Vagina (tissue), 2 donors: ENCODE measurements at places on chromosomes 7 and 10. TPM values are rescaled to one million over a fixed set of nuclear protein-coding genes. Genes with fewer than 3 reads are reported as not detected.

GRCh38 chr7:20651960-20652544 is 36.6 kb downstream of the ABCB5 start:
- H3K27ac ChIP-seq, result no peak overlapping the region
- H3K4me3 ChIP-seq, result no peak overlapping the region
- no peaks in the 10 kb centered on the region for H3K36me3 ChIP-seq
- DNase-seq, result no peak
- no peaks in the 10 kb centered on the region for H3K4me1 ChIP-seq
- no peaks in the 10 kb centered on the region for H3K27me3 ChIP-seq

DNA sequence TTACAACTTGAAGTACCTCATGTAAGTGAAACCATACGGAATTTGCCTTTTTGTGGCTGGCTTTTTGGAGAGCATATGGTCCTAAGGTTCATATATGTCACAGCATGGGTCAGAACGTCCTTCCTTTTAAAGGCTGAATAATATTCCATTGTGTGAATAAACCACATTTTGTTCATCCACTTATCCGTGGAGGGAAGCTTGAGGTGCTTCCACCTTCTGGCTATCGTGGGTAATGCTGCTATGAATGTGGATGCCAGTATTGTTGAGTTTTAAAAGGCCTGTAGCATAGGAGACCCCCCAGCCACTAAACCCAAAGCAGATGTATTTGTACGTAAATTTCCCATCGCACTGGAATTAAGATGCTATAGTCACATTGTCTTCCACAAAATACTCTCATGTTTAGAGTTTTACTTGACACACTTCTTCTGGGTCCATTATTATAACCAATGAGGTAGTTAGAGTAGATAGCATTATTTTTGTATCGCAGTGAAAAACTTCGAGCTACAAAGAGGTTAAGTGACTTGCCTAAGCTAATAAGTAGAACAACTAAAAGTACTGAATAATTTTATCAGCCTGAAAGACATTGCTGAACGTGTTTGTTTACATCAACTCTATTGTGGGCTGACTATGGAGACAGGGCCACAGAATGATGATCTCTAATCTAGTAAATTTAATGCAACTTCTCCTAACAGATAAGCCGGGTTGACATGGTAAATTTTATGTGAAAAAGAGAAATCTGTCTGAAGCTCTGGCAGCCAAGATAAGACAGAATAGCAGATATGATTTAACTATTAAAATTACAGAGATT is 183.0 kb upstream of the CTBP2 start:
- no peaks in the 10 kb centered on the region for H3K4me1 ChIP-seq
- DNase-seq, result no peak
- no peak overlapping the region for H3K4me3 ChIP-seq
- no peaks in the 10 kb centered on the region for H3K36me3 ChIP-seq

LOXL4 gene
- 5.2 TPM for total RNA-seq

DNA sequence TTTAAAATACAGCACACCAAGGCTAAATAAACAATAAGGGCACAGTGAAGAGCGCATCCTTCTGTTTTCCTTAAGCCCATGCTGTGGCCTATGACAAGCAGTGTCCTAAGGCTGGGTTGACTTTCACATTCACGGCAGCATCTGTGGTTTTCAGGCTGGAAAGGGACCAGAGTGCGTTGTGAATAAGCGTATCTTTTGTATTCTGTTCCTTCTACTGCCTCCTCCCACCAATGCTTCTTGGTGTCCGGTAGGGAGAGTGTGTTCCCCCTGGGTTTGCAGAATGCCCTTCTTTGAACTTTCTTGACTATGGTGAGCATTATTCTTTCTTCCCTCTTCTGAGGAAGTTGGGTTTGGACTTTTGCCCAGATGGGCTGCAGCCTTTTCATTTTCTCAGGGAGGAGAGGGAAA is 73.6 kb downstream of the ABCA13 start:
- no peak overlapping the region for H3K4me3 ChIP-seq
- DNase-seq, result no peak
- H3K27me3 ChIP-seq, result no peaks in the 10 kb centered on the region
- no peaks in the 10 kb centered on the region for H3K4me1 ChIP-seq
- no peak overlapping the region for H3K27ac ChIP-seq
- H3K36me3 ChIP-seq, result no peaks in the 10 kb centered on the region

DNA sequence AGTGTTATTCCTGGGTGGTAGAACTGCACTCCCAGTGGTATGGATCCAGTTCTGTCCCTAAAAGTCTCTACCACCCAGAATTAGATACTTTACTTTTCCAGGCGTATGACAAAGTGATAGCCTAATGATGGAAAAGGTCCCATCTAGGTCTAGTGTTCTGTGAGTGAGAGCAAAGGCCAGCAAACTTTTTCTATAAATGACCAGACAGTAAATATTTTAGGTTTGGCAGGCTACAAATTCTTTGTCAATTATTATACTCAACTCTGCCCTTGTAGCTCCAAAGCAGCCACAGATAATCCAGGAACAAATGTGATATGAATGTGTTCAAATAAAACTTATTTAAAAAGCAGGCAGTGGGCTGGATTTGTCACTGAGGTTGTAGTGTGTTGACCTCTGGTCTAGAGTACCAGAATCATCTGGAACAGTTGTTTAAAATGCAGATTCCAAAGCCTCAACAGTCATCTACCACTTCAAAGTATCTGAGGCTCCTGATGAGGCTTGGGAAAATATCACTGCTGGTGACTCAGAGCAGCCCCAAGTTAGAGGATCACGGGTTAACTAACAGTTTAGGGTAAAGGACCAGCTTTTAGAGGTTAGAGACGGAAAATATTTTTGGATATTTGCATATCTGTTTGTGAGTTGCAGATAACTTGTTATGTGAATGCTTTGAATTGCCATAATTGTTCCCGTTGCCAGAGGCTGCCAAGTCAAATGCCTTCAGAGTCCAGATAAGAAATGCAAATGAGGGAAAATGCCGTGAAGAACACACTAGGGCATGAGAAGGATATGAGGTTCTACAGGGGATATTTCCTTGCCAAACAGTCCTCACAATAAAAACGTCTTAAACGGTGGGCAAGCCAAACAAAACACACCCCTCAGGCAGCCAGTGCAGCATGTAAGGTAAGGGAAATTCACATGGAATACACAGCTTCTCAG is 19.4 kb downstream of the NRAP start:
- H3K27ac ChIP-seq, result no peak overlapping the region
- DNase-seq, result no peak
- peaks cover 9% of the 10 kb centered on the region for H3K4me1 ChIP-seq
- H3K36me3 ChIP-seq, result no peaks in the 10 kb centered on the region

- no peak overlapping the region for H3K4me3 ChIP-seq
- H3K27ac ChIP-seq, result no peak overlapping the region
Observed at GRCh38 chr10:51246156-51246555, 171.9 kb downstream of the PRKG1 start.

LYZL2 gene
- not detected for total RNA-seq

AOAH gene
- 7.4 TPM for total RNA-seq

- H3K27me3 ChIP-seq, result no peaks in the 10 kb centered on the region
- no peak for DNase-seq
- H3K4me1 ChIP-seq, result no peaks in the 10 kb centered on the region
Observed at GRCh38 chr7:112669306-112669705, 120.9 kb downstream of the TMEM168 start.

DNA sequence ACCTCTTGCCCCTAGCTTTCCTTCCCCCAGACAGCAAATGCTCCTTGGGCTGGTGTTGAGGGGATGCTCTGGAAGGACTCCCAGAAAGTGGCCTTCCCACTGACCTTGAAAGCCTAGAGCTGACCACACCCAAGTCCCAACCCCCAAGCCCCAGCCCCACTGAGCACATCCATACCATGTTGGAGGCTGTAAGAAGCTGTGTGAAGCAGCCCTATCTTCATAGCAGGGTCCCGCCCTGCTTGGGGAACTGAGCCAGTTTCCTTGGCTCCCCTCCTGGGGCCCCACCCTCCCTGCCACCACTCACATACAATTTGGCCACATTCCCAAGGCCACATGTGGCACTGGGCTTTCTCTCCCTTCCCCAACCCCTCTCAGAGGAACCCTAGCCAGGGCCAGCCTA is 72.3 kb upstream of the CACUL1 start:
- no peaks in the 10 kb centered on the region for H3K36me3 ChIP-seq
- H3K4me3 ChIP-seq, result no peak overlapping the region

DNA sequence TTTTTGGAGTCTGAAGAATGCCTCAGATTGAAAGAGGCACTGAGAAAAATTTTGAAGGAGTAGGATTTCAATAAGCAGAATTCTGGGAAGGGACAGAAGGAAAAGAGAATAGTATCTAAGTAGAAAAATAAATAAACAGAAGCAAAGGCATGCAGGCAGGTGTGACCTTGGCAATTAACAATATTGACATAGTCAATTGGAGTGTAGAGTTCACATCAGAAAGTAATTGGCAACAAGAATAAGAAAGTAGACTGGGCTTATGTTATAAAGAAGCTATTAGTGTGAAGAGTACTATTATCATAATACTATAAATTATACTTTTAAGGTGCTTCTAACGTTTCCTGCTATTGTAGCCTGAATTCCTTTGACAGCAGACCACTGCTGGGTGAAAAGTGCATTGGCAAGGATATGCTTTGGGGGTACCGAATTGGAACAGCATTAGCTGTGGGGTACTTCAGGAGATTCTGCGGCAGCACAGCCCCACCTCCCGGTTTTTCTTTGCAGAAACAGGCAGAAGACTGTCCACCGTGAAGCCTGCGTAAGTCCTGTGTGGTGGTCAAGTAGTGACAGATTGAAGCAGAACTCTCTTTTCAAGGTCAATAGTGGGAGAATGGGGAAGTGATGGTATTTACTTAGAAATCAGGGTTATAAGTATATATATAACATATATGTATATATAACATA is 357.0 kb downstream of the THSD7A start:
- no peak for DNase-seq
- no peak overlapping the region for H3K4me3 ChIP-seq
- H3K4me1 ChIP-seq, result no peaks in the 10 kb centered on the region
- no peak overlapping the region for H3K27ac ChIP-seq

DNA sequence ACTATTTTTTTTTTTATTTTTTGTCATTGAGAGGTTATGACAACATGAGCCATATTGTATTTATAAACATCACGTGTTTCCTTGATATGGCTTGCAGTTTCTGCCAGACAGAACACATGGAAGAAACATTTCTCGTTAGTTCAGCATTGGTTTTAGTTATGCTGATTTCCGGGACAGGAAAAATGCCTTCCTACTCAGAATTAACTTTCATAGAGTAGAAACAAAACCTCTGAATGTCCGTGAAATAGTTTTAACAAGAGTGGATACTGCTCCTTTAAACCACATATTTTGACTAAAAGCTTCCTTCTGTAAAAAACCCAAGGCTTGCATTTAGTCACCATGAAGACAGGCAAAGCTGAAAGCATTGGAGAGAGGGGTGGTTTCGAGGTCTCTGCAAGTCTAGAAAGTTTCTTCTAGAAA is 240.4 kb downstream of the KIAA1217 start:
- H3K27ac ChIP-seq, result peak overlapping the region; percentile 47
- no peaks in the 10 kb centered on the region for H3K27me3 ChIP-seq
- H3K4me3 ChIP-seq, result peak overlapping the region; percentile 25
- peaks cover 13% of the 10 kb centered on the region for H3K4me1 ChIP-seq

DMBT1 gene
- total RNA-seq, result not detected

- no peaks in the 10 kb centered on the region for H3K4me1 ChIP-seq
- DNase-seq, result no peak
- H3K27ac ChIP-seq, result no peak overlapping the region
- no peaks in the 10 kb centered on the region for H3K27me3 ChIP-seq
Observed at GRCh38 chr7:44394112-44394447, 68.7 kb upstream of the CAMK2B start.

DNA sequence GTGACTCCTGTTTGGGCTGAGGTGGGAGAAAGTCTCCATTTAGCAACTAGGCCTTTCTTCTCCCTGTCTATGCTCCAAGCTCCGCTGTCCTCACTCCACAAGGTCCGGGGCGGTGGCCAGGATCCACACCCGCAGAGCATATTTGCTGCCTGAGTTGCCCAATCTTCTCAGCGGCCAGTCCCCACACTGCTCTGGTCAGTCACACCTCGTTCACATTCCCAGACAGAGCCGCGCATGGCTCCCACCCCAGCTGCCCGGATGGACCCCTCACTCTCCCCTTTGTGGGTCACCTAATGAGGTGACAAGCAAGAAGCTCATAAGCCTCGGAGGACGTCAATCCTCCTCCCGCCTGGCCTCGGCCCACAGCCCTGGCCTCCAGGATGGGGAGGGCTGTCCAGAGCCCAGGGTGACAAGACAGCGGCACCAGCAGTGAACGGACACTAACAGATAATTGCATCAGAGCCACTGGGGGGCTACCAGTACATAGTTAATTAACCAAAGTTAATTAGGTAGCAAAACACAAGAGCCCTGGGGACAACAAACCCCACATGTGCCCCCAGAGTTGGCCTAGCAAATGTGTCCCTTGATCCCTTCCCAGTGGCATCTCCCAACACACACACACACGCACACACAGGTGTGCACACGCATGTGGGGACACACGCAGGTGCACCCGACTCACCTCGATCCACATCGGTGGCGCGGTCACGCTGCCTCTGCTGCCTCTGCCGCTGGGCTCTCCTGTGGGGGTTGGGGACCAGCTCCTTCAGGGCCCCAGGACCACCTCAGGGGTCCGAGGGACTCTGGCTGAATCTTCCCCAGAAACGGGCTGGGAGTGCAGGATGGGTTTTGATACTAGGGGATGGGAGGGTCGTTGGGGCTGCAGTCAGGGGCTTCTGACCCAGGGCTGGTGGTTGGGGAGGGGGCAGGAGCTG is 11.8 kb downstream of the EPHA1 start:
- DNase-seq, result no peak
- peaks cover 13% of the 10 kb centered on the region for H3K4me1 ChIP-seq
- no peaks in the 10 kb centered on the region for H3K36me3 ChIP-seq
- H3K27ac ChIP-seq, result no peak overlapping the region
- no peaks in the 10 kb centered on the region for H3K27me3 ChIP-seq

CNPY1 gene
- total RNA-seq, result not detected

PAOX gene
- 16.9 TPM for total RNA-seq

GRCh38 chr7:20200971-20201370 is 16.2 kb downstream of the MACC1 start:
- no peak for DNase-seq
- no peak overlapping the region for H3K4me3 ChIP-seq
- H3K27ac ChIP-seq, result no peak overlapping the region
- H3K36me3 ChIP-seq, result no peaks in the 10 kb centered on the region
- H3K27me3 ChIP-seq, result no peaks in the 10 kb centered on the region

DNA sequence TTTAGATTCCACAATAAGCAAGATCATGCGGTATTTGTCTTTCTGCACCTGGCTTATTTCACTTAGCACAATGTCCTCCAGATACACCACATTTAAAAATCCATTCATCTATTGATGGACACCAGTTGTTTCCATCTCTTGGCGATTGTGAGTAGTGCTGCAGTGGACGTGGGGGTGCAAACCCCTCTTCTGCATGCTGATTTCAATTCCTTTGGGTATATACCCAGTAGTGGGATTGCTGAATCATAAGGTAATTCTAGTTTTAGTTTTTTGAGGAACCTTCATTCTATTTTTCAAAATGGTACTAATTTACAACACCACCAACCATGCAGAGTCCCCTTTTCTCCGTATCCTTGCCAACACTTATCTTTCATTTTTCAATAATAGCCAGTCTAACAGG is 2.0 kb upstream of the ASB10 start:
- no peak for DNase-seq
- no peak overlapping the region for H3K27ac ChIP-seq
- no peaks in the 10 kb centered on the region for H3K36me3 ChIP-seq
- H3K27me3 ChIP-seq, result no peaks in the 10 kb centered on the region
- no peak overlapping the region for H3K4me3 ChIP-seq
- no peaks in the 10 kb centered on the region for H3K4me1 ChIP-seq

GRCh38 chr10:128511284-128511683 is 385.1 kb upstream of the MKI67 start:
- H3K27me3 ChIP-seq, result no peaks in the 10 kb centered on the region
- H3K4me3 ChIP-seq, result no peak overlapping the region
- H3K27ac ChIP-seq, result no peak overlapping the region
